GF-D8 (cell line): ENCODE measurements at places on chromosomes 3 and 15.

GRCh38 chr3:55089211-55089610 is 161.4 kb upstream of the LRTM1 start:
- DNase-seq, result no peak

DNA sequence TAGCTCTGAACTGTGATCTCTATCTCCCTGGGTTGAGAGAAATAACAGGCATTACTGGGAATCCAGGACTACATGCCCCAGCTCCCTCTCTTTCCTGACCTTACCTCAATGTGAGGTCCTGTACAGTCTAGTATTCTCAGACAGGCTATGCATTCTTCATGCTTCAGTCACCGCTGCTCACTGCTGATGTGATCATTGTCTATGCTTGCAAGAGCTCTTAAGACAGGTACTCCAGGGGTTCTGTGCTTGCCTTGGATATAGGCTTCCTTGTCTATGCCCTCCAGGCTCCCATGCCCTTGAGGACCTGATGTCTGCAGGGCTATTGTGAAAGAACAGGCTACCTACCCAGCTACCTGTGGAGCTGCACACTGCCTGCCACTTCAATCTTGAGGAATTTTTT is 183.6 kb downstream of the MBNL1 start:
- DNase-seq, result no peak

DNA sequence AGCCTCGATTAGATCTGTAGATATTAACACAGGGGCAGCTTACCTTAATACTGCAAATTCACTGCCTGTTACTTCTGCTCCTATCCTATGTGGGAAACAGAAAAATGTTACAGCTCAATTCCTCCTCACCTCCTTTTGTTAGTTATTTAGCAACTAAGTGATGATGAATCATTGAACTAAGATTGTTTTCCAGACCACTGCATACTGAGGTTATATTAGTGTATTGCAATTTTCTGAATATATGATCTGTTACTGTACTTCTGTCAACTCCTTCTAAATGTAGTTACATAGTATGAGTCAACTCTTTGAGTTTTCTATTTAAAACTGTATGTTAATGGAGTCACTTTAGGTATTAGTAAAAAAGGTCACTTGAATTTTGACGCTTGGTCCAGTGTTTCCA is 331.5 kb upstream of the SLCO3A1 start:
- DNase-seq, result no peak

DNA sequence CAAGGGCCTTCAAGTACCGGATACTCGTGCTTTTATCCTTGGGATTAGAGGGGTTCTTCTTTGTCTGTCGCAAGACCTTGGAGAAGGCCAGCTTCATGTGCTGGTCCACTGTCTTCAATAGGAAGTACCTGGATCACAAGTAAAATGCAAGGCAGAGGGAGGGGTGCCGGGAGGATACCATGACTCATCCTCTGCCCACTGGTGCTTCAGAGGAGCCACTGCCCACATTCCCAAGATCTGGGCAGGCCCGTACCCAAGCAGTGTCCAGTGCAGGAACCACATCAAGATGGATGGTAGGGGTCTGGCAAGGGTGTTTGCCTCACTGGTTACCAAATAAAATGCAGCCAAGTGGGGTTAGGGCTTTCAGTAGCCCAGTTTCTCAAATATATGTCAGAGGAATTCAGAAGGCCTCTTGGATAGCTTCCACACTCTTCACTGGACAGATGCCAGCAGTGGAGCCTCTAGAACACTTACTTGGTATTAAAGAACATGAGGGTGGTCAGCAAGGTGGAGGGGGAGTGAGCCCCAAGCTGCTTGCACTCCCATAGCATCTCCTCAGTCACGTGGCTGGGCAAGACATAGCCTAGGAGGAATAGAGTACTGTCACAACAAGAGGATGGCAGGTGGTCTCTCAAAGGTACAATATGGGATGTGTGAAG is 3.6 kb upstream of the IMPDH2 start:
- DNase-seq, result no peak

DNA sequence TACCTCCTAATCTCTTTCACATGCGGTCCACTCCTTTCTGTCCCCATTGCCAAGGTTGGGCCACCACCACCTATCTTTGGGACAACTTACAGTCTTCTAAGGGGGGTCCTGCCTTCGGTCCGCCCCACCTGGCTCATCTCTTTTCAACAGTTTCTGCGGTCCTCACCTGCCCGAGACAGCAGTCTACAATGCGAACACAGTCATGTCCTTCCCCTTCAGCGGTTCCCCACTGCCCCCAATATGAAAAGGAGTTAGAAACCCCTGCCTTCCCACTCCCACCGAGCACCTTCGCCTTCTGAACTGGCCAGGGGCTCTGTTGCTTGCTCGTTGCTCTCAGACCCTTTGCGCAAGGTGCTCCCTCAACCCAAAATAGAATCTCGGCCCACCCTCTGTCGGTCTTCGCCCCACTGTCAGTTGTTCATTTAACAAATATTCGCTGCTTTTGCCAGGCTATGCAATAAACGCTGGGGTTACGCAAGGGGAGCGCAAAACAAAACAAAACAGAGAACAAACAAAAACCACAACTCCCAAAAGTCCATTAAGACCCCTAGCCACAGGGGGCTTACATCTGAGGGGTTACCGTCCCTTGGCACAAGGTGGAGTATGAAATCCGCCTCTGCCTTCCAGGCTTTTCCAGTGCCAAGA is 611 bp upstream of the FANCI start:
- no peak for DNase-seq

DNA sequence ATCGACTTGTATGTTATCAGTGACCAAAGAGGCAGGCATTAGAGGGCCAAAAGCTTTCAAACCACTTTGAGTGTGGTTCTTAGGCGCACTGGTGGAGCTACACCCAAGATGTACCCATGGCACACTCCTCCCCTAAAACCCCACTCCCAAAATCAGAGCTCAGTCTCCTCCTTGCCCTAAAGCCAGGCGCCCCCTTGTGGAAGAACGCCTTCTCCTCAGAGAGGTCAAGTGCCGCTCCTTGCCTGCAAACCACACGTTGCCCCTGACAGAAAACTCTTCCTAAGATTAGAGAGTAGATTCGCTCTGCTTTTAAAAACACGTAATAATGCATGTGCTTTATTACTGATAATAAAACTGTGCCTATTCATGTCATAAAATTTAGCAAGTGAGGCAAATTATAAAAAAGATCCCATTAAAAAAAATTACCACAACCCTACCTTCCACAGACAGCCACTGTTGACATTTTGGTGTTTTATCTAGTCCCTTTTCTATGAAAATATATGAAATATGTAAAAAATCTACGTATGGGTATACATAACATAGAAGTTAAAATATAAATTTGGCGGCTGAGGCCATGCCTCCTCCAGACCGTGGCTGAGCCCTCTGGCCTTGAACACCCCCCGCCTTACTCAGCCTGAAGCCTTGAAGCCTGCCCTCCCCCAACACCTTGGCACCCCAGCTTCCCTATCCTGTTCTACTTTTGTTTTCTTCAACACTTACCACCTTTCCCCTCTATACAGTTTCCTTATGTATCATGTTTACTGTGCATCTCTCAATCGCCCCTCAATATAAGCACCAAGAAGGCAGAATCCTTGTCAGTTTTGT is 33.5 kb downstream of the BCL2L10 start:
- no peak for DNase-seq

- no peak for DNase-seq
Observed at GRCh38 chr3:16140116-16140893, 34.2 kb upstream of the GALNT15 start.

DNA sequence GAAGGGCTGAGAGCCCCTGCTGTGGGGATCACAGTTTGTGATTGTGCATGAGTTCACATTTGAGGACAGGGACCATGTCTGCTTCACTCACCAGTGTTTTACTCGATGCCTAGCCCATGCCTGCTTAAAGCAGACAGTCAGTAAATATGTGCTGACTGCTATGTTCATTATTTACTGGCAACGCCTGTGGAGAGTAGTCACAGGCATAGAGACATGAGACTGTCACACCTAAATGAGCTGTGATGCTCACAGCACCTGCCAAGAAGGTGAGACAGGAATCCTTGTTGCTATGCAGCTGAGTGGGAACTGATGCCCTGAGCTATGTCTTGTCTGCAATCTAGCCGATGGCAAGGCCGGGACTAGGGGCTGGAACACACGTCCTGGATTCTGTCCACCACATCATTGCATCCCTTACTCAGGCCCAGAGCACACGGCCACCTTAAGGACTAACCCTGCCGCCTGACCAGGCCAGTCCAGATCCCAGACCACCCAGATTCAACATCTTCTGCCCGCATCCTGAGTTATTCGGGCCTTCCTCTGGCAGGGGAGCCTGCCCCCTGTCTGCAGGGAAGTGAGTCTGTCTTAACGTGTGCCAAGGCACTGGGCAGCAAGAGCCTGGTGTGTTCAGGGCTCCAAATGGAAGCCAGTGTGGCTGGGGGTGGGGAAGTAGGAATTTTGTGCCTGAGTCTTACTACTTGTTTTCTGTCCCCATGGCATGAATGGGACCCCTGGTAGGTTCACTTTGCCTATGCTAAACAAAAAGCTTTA is 44.8 kb downstream of the FGD5 start:
- no peak for DNase-seq

GRCh38 chr3:120470870-120471269 is 20.1 kb upstream of the FSTL1 start:
- DNase-seq, result no peak

DNA sequence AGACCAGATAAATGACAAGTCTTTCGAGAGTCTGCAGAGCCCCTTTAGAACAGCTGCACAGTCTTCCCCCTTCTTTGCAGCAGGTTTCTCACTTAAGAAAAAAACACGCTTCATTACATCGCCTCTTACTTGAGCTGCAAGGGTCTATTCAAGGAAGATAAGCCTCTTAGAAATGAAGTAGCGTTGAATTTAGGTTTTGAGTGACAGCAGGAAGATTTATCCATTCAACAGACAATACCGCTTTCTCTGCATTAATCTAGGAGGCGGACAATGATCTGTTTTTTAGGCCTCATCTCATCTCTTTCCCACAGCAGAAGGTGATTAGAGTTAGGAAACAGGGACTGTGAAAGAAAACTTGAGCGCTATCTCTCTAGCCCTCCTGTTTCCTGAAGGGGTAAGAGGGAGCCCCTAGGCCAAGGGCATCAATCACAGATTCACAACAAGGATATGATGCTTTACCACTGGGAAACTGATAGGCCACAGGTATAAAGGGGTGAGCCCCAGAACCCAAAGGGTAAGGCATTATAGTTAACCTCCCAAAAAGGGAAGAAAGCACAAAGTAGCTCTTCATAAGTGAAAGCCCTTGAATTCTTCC is 84.3 kb downstream of the MECOM start:
- no peak for DNase-seq

- DNase-seq, result no peak
Observed at GRCh38 chr3:78570496-78570895, 1197.3 kb downstream of the ROBO1 start.

- DNase-seq, result no peak
Observed at GRCh38 chr3:160157321-160157720, 67.9 kb upstream of the C3orf80 start.

GRCh38 chr3:17158941-17159682 is 274.4 kb downstream of the PLCL2 start:
- DNase-seq, result no peak

- no peak for DNase-seq
Observed at GRCh38 chr15:55741833-55742497, 987 bp downstream of the PRTG start.

DNA sequence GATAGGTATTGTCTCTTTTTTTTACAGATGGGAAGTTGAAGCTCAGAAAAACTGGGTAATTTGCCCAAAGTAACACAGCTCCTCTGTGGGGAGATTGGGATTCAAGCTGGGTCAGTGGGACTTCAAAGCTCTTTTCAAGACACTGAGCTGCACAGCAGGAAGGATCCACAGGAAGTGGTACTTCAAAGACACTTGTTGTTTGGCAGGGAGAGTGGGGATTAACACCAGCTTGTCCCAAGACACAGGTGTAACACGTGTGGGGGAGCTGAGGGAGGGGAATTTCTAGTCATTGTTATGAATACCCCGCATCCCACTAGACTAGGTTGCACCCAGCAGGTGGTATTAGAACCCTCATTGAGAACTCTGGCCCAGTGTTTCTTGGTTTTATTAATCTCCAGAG is 116.0 kb downstream of the FOXB1 start:
- no peak for DNase-seq

- no peak for DNase-seq
Observed at GRCh38 chr15:96066126-96066525, 264.4 kb upstream of the NR2F2 start.

DNA sequence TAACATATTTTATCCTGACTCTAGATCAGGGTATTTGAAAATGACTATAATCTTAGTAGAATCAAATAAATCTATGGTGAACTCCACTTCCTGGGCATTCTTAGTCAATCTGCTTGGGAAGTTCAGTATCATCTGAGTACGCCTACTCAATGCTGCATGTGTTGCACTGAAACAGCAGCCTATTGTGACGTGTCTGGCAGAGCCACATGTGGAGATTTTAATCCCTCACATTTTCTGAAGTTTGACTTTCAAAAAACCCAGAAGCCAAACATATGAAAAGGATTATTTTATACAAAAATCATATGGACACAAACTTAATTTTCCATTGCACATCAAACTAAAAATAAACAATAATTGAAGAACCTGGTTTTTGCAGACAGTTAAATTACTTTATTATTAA is 798.3 kb downstream of the ROBO1 start:
- no peak for DNase-seq

DNA sequence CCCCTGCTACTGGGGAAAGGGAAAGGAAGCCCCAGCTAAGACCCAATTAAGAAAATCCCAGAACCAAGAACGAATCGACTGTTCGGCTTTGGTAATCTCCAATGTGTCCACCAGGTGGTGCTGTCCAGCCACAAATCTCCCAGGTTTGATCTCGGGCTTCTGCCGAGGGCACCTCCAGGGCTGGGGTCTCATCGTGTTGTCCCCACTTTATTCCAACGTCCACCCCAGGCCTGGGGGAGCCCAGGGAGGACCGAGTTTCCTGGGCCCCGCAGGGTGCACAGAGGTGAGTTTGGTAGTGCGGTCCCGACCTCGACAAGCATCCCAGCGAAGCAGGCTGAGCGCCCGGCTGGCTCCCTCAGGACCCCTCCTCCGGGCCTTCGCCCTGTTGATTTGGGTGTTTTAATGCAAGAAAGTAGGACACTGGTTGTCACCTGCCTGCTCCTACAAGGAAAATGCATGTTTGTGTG is 185.1 kb downstream of the GOLGA6L6 start:
- DNase-seq, result no peak

- peak; percentile 75 for DNase-seq
Observed at GRCh38 chr3:3817865-3818264, 18.6 kb downstream of the LRRN1 start.

DNA sequence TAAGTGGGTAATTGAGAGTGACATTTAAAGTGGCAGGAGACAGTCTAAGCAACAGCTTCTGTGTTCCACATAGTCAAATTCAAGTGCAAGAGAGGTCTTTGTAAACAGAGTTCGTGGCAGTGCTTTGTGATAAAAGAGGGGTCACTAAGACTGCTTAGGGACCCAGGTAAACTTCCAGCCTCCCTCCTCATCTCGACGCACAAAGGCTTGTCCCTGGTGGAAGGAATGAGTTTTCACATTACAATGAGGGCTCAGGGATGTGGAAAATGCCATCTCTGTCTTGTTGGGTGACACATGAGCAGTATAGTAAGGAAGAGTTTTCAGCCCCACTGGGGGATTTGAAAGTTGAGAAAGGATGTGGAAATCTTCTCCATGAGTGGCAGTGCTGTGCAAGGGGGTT is 7.3 kb downstream of the GMNC start:
- DNase-seq, result no peak
